ENCODE measurements at places on chromosomes 1 and 21.
A peak's percentile ranks its signal among the peaks of the same experiment; 100 is the strongest.

GRCh38 chr21:15022608-15023261 lies 42.1 kb downstream of the NRIP1 start:
- peak; percentile 40 for DNase-seq

DNA sequence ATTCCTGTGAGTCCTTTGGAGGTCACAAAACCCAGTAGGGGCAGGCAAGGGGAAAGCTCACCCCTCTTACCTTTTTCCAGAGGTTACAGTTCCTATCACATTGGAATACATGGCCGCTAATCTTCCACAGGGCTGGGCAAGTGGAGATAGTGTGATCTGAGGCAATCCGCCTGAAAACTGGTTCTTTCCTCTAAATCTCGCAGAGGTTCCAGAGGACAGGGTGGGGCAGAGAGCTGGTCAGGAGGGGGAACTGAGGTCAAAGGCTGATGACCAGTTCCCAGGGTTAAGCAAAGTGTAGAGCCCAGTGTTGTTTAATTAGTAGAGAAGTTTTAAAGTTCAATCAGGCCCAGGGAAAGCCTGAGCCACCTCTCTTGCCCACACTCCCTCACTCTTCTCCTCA lies at the start of gene SERPINC1:
Gene SERPINC1 (minus strand): TSS at position 179 of the 400 bp plus-strand sequence. CDS start 68 bp downstream, at position 111.
- DNase-seq = no peak

GRCh38 chr1:234997201-234997895 lies 131.3 kb downstream of the TOMM20 start:
- peak; percentile 100 for DNase-seq

- no peak for DNase-seq
Measured at GRCh38 chr1:194161591-194161990, 975.2 kb upstream of the B3GALT2 start.

DNA sequence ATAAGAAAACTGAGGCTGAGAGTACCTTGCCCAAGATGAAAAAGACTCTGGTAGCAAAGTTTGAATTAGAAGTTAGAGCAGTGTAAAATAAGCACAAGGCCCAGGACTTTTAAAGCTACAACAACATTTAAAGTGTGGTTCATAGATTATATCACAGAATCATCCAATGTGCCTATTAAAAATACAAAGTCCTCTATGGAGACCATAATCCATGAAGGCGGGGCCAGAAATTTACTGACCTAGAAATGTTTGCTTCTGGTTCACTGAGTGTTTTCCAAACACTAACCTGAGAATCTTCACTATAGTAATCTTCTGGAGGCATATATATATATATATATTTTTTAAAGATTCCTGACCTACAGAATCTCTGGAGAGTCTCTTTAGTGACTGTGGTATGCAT lies 12.3 kb downstream of the DEPDC1 start:
- DNase-seq = no peak

GRCh38 chr1:164320790-164321731 lies 237.9 kb upstream of the PBX1 start:
- peak; percentile 5 for DNase-seq

- peak; percentile 44 for DNase-seq
Measured at GRCh38 chr1:66313429-66313828, 220.5 kb upstream of the SGIP1 start.

- no peak for DNase-seq
Measured at GRCh38 chr1:6162773-6163172, 17.3 kb downstream of the CHD5 start.

- DNase-seq = no peak
Measured at GRCh38 chr1:12460911-12461621, 156.9 kb downstream of the DHRS3 start.

GRCh38 chr1:147784941-147785340 lies 24.5 kb upstream of the GJA5 start:
- no peak for DNase-seq

DNA sequence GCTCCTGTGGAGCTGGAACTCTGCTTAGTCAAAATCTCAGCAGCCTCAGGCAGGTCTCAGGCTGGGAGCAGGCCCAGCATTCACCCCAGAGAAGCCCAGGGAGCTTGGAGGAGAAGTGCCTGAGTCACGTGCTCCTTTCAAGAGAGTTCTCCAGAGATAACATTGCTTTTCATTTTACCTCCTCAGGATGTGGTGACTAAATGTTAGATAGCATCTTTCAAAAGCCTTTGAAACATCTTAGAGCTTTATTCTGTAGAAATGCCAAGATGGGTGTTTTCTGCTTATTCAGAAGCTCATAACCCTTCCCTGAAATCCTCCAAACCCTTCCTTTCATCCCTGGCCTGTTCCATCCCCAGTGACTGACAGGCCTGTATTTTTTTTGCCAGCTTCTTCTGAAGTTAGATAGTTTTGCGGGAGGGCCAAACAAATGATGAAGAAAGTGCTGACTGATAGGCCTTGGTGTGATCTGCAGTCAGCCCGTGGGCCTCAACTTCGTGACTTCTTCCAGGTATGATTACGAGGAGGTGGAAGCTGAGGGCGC lies 58.0 kb downstream of the PGM1 start:
- no peak for DNase-seq

- DNase-seq = peak; percentile 63
Measured at GRCh38 chr1:178501705-178502329, 5.1 kb upstream of the CLEC20A start.

GRCh38 chr1:198833706-198834503 lies 195.1 kb downstream of the PTPRC start:
- DNase-seq = no peak

- no peak for DNase-seq
Measured at GRCh38 chr1:209880031-209880430, 52.3 kb downstream of the UTP25 start.

GRCh38 chr21:14975136-14975919 lies 89.5 kb downstream of the NRIP1 start:
- no peak for DNase-seq

DNA sequence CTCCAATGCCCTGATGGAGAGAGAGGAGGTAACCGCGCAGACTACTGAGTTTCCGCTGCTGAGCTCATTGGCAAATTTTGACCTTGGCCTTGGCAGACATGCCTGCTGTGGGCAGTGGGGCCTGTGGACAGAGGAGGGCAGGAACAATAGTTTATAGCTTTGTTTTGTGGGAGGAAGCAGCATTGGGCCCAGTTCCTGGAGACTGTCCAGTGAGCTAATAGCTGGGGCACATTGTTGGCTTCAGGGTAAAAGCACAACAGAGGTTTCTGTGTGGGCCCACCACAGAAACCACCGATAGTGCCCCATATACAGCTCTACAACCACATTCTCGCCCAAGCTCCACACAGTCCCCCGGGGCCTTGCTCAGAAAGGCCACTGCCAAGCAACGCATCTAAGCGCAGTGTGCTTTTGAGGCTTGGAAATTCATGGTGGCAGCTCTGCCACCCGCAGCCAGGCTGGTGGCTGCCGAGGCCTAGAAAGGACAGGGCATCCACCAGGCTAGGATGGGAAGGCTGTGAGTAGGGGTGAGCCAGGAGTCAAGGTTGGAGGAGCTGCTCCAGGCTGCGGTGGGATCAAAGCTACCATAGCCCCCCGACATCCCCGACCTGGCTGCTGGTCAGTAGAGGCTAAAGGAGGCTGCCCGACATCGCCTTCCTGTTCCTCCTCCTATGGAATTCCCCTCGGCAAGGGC lies 43.2 kb downstream of the NEK2 start:
- no peak for DNase-seq

DNA sequence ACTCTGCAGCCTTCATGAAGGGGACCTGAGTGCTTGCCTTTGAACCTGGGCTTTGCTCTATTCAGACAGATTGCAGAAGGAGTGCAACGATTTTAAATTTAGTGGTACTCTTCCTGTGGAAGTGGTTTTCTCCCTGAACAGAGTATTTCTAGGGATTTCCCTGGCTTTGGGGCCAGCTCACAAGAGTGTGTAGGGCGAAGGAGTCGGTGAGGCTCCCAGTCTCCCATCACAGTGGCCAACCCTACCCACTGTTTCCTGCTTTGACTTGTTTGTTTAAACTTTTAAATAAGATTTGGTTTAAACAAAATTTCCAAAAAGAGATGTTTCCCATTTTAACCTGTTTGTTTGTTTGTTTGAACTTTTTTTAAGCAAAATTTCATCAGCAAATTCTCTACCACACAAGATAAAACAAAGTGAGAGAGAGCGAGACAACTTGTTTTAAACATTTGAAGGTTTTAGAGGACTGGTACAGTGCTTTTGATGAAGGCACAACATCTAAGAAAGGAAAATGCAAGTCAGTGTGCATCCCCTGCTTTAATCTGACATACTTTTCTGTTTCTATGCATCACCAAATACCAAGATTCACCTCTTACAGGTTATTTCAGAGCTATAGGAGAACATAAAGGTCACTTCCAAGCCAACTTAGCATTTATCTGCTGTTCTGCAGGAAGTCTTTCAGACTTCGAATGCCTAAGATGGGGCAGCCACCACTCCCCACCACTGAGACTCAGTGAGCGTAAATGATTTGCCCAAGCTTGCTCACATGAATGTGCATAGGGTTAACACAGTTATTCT lies 6.6 kb downstream of the SELP start:
- DNase-seq = no peak

DNA sequence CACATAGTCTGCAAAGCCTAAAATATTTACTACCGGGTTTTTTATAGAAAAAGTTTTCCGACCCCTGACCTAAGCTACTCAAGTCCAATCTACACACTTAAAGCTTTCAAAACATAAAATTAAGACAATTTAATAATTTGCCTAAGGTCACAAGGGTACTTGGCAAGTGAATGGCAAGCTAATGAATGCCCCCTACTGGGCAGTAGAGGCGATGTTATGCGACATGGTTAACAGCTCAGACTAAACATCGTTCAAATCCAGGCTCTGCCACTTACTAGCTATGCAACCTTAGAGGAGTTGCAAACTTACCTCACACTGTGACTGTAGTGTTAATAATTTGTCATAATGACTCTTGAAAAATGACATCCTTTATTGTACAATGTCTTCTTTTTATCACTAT lies 317.2 kb upstream of the NFIA start:
- DNase-seq = peak; percentile 62

DNA sequence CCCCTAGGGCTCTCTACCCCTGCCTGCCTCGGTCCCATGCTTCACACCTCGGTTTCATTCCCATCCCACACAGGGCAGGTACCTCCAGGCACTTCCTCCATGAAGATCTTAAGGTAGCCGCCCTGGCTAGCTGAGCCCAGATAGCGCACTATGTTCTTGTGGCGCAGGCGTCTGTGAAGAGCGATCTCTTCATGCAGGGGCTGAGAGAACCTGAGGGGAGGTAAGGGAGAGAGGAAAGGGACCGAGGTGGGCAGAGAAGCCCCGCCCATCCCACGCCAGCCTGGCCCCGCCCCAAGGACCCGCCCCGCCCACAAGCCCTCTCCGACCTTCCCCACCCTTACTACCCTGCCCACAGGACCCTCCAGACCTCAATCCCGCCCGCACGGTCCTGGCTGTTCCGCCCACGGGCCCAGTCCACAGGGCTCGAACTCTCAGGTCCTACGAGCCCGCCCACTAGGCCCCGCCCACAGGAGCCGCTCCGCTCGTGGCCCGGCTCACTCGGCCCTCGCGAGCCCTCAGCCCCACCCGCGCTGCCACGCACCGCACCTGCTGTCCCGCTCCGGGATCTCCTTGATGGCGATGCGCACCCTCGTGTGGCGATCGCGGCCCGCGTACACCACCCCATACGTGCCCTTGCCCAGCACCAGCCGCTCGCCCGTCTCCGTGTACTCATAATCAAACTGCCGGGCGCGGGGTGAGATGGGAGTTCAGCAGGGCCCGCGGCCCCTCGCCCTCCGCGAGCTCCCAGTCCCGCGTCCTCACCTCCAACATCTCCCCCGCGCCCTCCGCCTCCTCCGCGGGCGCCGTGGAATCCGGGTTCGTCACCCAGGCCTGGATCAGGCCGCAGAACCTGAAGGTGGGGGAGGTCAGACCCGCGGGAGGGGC lies 6.4 kb downstream of the MAP3K6 start:
- no peak for DNase-seq
